ENCODE measurements at places on chromosomes 3 and 15. TPM values are rescaled to one million over a fixed set of nuclear protein-coding genes. Genes with fewer than 3 reads are reported as not detected.

The UROC1 gene
- total RNA-seq: not detected

DNA sequence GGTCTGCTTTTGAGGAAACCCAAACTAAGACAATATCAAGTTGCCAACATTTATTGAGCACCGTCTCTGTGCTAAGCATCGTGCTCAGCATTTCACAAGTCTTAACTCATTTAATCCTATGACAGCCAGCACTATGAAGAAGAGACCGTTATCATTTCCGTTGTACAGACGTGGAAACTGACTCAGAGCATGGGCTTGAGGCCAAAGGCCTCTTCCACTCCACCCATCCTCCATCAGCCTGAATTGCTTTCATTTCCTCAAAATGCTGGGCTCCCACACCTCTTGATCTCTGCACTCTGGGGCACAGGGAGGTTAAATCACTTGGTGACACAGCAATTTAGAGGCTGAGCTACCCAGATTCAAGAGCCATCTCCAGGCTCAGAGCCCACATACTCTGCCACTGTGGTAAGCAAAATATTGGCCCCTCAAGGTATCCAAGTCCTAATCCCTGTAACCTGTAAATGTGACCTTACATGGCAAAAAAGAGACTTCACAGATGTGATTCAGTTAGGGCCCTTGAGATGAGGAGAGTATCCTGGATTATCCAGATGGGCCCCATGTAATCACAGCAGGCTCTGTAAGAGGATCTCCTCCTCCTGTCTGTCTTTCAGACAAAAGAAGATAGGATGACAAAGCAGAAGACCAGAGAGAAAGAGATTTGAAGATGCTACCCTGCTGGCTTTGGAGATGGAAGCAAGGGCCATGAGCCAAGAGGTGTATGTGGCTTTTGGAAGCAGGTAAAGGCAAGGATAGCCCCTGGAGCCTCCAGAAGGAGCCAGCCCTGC, 24.3 kb upstream of the FLNB start:
- peak; percentile 96 for DNase-seq

- no peak for DNase-seq
Observed at GRCh38 chr15:92076541-92076940, 223.0 kb downstream of the SLCO3A1 start.

DNA sequence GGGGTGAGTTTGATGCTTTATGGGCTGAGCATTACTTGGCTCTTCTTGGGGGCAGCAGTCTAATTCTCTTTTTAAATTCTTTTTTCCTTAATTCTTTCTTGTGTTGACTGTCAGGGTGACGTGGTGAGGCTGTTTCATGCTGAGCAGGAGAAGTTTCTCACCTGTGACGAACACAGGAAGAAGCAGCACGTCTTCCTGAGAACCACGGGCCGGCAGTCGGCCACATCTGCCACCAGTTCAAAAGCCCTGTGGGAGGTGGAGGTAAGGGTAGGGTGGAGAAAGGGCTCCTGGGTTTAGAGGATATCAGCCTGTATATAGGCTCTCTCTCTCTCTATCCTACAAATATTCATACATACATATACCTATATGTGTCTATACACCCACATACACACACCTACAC, 152.3 kb downstream of the ITPR1 start:
- no peak for DNase-seq

DNA sequence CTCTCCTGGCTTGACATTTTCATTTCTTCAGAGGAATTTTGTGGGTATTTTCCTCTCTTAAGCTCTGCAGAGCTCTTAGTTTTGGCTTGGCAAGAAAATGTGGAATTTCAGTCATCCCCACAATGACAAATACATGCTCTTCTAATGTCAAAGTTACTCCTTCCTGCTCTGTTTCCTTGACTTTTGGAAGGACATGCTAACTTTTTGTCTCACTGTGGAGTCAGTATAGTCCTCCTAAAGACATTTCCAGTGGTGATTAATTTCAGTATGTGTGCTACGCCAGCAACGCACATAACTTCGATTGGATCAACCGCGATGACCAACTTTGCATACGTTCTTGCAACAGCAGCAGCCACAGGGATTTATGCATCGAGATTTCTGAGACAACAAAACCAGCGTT, 13.3 kb downstream of the EBLN2 start:
- DNase-seq: no peak

GRCh38 chr3:124413989-124414598, 316.2 kb upstream of the UMPS start:
- DNase-seq: no peak

All from RPMI7951 (cell line).